ENCODE measurements at places on chromosomes 16 and 17.

DNA sequence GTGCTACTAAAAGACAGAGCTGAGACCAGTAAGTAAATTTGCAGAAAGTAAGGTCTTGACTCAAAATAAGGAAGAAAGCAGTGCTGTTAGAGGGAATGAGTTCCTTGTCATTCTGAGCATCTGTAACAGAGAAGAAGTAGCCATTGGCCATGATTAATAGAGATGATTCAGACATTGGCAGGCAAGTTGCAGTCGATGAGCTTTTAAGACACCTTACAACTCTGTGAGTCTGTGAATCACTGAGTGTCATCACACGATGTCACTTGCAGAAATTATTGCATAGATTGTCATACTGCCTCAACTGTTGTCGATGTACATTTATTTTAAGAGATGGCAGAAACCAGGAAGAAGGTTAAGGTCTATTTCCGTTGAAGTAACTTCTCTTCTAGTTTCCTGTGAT, 201.1 kb upstream of the CDH13 start:
- no peak for DNase-seq

- no peak for DNase-seq
These were observed at the start of gene NPB for GRCh38 chr17:81902023-81902652. Gene NPB, plus strand, starts transcription at chr17:81902238. Its CDS starts 40 bp downstream, at chr17:81902278.

DNA sequence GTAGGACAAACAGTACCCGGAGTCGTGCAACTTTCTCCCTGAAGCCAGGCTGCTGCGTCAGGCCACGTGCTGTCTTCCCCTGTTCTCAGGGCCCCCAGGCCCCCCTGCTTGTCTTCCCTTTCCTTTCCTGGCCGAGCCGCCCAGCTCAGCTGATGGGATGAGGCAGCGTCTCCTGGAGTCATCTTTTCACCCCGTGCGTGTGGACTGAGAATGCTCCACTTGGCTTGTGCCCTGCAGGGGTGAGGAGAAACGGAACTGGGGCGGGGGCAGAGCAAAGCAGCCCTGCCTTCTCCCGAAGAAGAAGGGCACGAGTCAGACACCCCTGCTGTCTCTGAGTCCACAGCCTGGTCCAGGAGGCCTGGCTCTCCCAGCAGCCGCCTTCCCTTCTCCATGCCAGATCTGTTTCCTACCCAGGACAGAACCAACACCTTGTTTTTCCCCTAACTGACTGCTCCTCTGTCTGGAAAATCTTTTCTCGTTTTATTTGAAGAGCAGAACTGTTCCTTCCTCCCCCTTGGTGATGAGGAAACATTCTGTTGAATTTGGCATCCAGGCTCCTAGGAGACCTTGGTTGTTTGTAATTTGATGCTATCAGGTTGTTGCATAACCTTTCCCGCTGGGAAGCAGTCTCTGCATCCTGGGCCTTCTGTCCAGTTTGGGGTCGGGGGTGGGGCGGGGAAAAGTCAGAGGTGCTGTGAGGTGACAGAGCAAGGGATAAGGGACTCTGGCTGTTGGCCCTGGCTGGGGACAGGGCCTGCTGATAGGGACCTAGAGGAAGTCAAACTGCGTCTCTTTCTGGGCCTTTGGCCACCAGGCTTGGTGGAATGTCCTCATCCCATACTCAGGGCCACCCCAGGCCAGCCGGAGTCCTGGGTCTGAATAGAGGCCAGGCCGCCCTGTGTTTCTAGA, 78.8 kb downstream of the WIPI1 start:
- no peak for DNase-seq

DNA sequence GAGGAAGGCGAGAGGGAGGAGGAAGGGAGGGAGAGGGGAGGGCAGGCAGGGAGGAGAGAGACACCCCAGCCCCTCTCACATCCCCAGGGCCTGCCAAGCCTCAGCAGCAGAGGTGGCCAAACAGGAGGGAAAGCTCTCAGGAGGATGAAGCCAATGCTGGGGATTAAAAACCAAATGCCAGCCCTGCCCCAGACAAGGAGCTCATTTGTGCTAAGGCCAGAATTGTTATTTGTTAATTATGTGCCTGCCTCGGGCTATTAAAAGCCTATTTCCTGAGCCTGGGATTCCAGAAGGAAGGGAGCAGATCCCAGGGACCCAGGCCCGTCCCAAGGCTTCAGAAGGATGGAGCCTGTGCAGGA, 27.9 kb upstream of the GINS2 start:
- no peak for DNase-seq

DNA sequence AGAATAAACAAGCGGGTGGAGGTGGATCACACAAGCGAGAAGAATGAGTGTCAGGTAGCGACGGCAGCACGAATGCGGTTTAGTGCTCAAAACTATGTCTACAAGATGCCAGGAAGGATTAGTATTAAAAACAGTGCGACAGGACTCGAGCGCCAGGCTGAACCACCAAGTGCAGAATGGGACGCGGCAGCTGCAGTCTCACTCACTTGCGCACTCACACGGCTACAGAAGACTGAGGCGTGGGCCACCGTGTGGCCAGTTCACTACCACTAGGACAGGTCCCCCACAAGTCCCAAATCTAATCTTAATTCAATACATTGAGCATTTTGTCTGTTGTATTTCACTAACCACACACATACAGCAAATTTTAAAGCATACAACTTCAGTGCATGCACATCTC, 35.7 kb upstream of the TRAP1 start:
- DNase-seq = no peak

DNA sequence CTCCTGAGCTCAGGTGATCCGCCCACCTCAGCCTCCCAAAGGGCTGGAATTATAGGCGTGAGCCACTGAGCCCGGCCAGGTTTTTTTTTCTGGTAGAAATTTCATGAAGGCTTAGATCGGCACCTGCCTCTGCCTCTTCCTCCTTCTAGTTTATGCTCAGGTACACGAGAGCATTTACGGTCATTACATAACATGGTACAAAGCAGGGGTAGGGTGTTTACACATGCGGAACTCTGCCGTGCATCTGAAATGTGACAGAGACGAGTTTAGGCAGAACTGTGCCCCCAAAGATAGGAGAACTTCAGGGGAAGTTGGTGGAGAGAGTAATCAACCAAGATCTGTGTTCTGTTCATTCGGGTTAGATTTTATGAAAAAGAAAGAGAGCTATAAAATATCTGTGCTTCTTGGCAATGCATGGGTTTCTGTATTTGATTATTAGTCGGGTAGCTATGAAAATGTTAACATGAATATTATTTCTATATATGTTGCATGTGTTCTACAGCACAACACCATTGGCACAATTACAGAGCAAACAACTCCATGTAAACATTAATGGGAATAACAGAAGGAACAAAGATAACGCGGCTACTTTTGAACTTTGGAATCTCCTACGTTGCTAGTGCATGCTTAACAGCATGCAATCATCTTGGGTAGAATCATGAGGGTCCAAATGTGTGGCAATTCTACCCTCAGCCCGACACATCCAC, 23.5 kb upstream of the MAP2K6 start:
- no peak for DNase-seq

GRCh38 chr16:23896832-23897821, 61.3 kb downstream of the PRKCB start:
- DNase-seq = no peak

GRCh38 chr17:67157732-67158639, 87.0 kb downstream of the HELZ start:
- no peak for DNase-seq

DNA sequence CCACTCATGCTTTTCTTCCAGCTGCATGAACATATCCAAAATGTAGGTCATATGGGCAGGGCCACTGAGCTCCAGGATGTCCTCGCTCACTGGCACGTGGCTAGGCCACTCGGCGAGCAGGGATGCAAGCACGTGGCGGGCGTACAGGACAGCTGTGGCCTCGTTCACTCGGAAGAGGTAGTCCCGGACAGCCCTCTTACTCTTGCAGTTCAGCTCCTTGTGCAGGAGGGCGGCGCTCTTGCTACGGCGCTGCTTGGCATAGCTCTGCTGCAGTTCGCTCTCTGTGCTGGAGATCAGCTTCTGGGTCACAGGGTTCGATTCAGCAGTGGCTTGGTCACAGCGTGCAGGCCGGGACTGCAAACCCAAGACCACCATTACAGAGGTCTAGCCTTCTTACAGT, 53.1 kb upstream of the ATP2A3 start:
- DNase-seq = no peak

- no peak for DNase-seq
These were observed 12.9 kb downstream of the LPCAT2 start for GRCh38 chr16:55521792-55522191.
